ENCODE measurements at places on chromosomes 13 and 19. TPM values are rescaled to one million over a fixed set of nuclear protein-coding genes. Genes with fewer than 3 reads are reported as not detected.

- no peak for DNase-seq
These were observed 1.5 kb downstream of the GAS6 start for GRCh38 chr13:113862191-113862930.

DNA sequence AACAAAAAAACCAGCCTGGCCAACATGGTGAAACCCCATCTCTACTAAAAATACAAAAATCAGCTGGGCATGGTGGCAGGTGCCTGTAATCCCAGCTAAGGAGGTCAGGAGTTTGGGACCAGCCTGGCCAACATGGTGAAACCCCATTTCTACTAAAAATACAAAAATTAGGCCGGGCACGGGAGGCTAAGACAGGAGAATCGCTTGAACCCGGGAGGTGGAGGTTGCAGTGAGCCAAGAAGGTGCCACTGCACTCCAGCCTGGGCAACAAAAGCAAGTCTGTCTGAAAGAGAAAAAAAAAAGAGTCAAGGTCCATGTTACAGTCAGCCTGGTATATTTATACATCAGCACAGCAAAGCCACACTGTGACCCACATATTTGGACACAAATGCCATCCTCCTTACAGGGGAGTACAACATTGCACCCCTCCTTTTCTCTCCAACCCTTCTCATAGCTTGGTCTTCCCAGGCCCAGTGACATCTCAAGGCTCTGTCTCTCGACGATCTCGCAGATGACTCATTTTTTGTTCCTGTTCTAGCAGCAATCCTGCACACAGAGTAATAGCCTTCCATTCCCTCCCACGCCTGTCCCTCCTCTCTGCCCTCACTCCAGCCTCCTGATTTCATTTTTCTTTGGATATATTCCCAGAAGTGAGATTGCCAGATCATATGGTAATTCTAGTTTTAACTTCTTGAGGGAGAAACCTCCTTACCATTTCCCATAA, 21.0 kb upstream of the DPP9 start:
- DNase-seq = peak; percentile 89

The MBD3 gene
- total RNA-seq = 172 TPM

DNA sequence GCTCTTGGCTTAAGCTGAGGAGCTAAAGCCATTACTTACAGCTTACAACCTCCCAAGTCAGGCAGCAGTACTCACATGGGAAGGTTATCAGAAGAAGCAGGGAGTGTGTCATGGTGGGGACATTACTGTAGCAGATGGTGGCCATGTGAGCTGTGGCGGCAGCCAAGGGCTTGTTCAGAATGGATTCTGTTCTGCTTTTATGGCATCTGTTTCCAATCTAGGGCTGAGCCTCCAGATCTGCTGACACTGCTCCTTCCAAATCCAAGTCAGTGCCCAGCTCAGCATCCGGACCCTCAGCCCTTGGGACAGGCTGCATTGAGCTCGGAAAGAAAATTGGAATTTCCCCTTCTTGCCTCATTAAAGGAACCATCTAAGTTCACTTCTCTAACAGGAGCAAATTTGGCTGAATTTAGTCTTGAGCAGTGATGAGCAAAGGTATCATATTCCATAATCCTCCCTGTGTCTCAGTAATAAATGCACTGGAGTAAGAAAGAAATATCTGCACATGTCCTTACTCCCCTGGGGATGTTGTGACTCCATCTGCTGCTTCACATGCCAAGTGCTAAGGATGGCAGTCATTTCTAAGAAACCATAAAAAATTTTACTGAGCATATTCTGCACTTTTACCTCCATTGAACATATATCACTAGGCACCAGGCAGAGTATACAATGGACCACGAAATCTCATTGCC, 73.9 kb downstream of the KCTD12 start:
- no peak for DNase-seq

GRCh38 chr13:106109391-106109791, 426.1 kb downstream of the EFNB2 start:
- DNase-seq = peak; percentile 62

The FCER2 gene
- not detected for total RNA-seq

- no peak for DNase-seq
These were observed 137.9 kb upstream of the LSM14A start for GRCh38 chr19:34034318-34034846.

GRCh38 chr19:16315825-16316505, 8.7 kb upstream of the KLF2 start:
- peak; percentile 80 for DNase-seq

DNA sequence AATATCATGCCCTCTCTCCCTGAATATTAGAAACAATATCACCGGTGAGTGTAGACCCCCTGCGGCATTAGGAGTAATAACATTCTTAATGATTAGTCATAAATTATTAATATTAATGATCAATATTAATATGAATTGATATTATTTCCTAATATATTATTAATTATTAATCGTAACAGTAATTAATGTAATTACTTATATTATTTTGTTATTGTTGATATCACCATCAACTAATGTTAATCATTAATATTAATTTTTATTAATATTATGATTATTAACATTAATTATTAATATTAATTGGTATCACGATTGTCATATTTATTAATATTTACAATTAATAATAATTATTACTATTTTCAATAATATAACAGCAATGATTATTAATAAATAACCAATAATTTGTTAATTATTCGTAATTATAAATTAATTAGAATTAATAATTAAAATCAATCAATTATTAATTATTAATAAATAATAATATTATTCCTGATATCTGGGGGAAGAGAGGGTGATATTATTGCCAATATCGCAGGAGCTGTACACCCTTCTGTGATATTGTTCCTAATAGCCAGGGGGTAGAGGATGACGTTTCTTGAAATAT, 528.8 kb upstream of the PCDH20 start:
- DNase-seq = no peak

Measured in A172 (cell line).